Activated CD4-positive, alpha-beta T cell treated with anti-CD3 and anti-CD28 coated beads, Interleukin-2, amount 50 U/mL, for 4 hours (primary cell): ENCODE measurements at places on chromosomes 13 and 19.

GRCh38 chr13:51721496-51721895 is 82.5 kb downstream of the DHRS12 start:
- no peak for DNase-seq

DNA sequence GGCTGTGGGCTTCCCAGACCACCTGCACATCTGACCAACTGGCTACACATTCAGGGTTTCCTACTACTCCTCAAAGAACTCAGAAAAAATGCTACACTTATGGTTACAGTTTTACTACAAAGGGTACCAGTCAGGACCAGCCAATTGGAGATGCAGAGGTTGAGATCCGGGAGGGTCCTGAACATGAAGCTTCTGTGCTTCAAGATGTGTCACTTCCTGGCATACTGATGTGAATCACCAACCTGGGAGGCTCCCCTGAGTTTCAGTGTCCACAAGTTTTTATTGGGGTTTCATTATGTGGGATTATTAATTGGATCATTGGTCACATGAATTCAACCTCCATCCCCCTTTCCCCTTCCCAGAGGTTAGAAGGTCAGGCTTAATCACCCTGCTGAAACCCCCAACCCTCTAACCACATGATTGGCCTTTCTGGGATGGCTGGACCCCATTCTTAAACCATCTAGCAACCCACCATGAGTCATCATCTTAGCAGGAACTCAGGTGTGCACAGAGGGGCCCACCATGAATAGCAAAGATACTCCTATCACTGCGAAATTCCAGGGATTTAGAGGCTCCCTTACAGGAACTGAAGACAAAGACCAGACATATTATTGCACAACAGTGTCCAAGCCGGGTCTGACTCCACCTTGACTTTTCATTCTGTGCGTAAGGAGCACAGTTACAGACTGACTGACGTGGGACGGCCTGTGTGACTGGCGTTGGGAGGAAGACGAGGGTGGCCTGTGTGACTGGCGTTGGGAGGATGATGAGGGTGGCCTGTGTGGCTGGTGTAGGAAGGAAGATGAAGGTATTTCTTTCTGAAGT is 90.7 kb downstream of the ATP8A2 start:
- no peak for DNase-seq

DNA sequence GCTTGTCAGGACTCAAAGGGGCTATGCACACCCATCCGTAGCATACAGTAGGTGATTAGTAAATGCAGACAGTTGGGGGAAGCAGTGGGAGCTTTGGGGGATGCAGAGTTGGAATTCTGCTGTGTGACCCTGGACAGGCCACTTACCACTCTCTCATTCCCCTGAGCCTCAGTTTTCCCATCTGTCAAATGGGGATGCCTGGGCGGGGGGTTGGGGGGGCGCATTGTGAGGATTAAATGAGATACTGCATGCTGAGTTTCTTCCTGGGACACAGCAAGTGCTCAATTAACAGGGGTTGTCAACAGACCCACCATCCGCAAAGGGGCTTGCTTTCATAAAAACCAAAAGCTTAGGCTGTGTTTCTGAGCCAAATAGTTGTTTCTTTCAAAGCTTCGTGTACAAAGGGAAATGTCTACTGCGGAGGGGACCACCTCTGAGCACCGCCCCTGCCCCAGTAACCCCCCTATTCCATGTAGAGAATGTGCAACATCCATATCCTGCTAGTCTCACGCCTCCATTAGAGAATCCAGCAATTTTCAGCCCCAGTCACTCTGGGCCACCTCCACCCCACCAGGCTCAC is 132.4 kb downstream of the IER2 start:
- no peak for DNase-seq

GRCh38 chr13:99288089-99288488 is 19.1 kb downstream of the GPR183 start:
- no peak for DNase-seq

- no peak for DNase-seq
Observed at GRCh38 chr13:29684441-29684840, 89.0 kb upstream of the SLC7A1 start.

DNA sequence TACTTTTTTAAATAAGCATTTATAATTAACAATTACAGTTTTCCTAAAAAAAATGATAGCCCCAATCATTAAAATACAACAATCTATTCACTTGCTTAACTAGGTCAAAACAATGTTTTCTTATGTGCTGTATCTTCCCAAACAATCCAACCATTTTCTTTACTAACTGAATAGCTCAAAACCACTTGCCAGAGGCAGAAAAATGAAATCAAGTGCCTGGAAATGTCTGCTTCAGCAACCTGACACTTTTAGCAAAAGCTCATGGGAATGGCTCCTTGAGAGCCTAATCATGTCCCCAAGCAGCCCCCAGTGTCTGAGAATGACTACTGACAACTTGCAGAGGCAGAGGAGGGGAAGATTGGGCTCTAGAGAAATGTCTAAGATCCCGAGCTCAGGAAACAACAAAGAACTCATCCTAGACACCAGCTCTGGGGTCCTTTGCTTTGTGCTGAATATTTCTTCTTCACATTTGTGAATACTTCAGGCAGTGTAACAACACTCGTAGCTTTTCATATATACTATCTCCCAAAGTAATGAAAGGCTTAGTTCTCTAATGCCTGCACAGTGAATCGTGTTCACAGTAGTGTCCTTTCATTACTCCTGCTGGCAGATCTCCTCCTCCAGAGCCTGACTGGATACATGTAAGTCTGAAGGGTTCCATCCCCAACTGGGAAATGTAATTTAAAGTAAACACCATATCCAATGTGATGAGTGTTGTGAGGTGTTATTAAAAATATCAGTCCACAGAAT is 280.0 kb downstream of the LHFPL6 start:
- DNase-seq: no peak

DNA sequence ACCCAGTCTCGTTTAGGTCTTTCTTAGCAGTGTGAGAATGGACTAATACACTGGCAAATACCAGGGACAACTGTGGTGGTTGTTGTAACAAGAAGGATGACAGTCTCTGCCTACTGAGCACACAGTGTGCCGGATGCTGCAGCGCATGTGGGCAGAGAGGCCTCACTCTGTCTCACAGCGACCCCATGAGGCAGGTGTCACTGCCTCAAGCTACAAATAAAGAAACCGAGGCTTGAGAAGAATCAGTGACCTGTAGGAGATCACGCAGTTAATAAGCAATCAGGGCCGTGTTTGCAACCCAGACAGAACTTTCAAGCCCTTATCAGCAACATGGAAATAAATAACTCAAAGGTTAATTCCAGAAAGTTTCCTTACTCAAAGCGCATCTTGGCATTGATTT is 40.5 kb upstream of the GAS6 start:
- DNase-seq: peak; percentile 11

GRCh38 chr13:49323344-49323743 is 75.6 kb downstream of the CDADC1 start:
- DNase-seq: no peak

GRCh38 chr13:30856005-30856790 is 49.9 kb upstream of the MEDAG start:
- DNase-seq: no peak

DNA sequence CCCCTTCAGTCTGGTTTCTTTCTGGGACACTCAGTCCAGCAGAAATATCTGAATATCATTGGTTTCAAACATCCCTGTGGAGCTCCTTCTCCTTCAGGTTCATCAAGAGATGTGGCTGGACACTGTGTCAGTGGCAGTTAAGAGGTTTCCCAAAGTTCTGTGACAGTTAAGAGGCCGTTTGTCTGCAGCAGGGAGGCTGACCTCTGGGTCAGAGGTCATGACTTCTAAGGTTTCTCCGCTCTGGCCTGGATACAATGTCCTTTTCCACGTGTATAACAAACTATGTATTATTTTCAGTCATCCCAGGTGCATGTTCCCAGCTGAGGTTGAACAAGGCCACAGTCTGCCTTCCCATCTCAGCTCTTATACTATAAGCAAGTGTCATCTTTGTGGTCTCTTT is 174.9 kb downstream of the B3GLCT start:
- DNase-seq: no peak

DNA sequence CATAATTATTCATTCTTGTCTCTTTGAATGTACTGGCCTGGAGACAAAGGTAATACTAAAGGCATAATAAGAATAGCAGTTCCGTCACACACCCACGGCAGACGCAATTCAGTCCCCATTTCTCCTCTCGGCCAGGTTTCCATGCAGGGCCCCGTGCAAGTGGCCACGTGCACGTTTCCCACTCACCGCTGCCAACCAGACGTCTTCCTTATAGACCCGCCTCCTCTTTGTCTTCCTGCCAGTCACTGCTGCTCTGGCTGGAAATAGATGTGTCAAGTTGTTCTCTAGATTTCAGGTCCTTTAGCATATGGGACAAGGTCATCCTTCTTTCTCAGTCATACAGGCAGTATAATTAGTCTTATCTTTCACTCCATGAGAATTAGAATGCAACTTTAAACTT is 204.3 kb downstream of the SUCLA2 start:
- DNase-seq: no peak

GRCh38 chr13:40146611-40147117 is 491.2 kb downstream of the COG6 start:
- peak; percentile 17 for DNase-seq

DNA sequence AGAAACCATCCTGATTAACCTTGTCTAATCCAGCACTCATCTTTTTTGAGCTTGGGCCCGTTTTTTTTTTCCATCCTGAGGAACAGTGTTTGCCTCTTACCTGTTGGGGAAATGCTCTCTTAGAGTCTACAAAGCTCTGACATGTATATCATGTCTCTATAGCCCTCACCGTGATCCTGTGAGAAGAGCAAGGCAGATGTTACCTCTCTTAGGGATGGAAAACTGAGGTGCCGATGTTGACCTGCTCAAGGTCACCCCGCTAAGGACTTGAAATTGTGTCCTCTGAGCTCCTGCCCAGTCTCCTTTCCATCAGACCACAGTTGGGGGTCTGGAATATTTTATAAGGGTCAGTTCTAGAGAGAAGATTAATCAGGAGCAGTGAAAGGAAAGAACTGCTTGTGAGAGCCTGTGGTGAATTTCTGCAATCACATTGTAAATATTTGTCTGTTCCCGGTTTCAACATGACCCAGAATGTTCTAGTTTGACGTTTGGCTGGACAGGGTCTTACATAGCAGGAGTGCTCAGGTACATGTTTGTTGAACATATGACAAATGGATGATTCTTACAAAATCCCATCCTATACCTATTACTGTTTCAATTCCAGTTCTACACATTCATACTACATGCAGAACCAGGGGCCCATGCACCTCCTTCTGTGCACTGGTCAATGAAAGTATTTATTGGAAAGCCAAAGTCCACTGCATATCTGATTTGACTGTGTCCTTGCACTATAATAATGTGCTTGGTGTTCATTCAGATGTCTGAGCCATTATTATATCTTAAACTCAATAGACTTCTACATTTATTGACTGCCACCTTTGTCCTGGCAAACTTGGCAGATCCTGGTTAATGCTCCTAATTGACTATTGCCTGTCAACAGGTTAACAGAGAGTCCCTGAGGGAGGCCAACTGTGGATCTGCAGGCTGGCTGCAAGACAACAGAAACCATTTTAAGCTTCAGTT is 12.1 kb downstream of the SLC25A15 start:
- no peak for DNase-seq

DNA sequence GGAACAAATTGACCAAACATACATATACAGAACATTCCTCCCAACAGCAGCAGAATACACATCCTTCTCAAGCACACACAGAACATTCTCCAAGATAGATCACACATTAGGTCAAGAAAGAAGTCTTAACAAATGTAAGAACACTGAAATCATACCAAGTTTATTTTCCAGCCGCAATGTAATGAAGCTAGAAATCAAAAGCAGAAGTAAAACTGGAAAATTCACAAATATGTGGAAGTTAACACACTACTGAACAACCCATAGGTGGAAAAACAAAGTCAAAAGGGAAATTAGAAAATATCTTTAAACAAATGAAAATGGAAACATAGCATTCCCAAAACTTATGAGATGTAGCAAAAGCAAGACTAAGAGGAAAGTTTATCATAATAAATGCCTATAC is 692.6 kb downstream of the DIAPH3 start:
- no peak for DNase-seq

- no peak for DNase-seq
Observed at GRCh38 chr13:53098455-53098854, 69.8 kb downstream of the OLFM4 start.

DNA sequence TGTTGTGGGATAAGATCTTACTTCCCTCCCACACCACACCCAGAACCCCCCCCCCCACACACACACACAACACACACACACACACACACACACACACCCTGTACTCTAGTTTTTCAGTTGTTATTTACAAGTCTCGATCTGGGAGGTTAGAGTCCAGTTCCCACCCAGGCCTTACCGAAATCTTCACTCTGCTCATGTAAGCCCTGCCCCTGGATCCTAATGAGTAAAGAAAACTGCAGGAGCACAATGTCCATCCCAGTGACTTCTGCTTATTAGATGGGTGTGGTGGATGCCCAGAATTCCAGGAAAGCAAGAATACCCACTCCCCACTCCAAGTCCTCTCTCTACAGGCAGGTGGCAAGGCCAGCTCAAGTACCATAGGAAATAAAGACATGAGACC is 23.0 kb downstream of the STARD13 start:
- DNase-seq: no peak

DNA sequence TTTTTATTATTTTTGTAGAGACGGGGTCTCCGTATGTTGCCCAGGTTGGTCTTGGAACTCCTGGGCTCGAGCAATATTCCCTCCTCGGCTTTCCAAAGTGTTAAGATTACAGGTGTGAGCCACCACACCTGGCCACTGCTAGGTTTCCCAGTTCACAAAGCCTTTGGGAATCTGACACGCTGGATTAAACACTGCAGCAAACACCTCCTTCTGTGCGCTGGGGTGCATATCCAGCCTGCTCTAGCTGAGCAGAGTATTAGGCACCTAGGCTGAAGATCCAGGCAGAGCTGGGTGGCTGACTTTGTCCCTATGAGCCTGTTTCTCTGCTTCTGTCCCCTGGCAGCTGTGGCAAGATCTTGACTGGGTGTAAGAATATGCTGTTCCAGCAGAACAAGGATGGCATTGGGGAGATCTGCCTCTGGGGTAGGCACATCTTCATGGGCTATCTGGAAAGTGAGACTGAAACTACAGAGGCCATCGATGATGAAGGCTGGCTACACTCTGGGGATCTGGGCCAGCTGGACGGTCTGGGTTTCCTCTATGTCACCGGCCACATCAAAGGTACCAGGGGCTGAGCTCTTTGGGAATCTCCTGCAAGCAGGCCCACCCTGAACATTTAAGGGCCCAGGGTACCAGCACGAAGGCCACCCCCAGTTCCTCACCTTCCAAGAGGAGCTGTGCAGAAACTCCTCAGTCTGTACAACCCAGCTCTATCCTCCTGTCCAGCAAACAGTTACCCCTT is 49.8 kb downstream of the ACSBG2 start:
- no peak for DNase-seq
